ENCODE measurements at places on chromosomes 1 and 21.
A peak's percentile ranks its signal among the peaks of the same experiment; 100 is the strongest.

DNA sequence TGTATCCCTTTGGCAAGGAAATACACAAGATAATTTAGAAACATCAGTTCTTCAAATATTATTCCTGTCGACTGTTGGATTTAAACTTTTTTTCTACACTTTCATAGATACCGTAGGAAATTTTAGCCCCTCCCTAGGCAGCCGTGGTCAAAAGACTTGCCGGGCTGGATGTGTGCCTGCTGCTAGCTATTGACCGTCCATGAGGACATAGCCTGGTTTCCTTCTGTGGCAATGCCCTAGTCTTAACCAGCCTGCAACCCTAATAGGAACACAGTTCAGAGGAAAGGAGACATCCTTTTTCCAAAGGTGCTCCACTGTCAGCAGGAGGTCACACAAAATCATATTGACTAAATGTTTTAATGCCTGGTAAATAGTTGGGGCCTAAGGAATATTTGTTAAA is 20.4 kb upstream of the KIAA1614 start:
- no peak for DNase-seq

DNA sequence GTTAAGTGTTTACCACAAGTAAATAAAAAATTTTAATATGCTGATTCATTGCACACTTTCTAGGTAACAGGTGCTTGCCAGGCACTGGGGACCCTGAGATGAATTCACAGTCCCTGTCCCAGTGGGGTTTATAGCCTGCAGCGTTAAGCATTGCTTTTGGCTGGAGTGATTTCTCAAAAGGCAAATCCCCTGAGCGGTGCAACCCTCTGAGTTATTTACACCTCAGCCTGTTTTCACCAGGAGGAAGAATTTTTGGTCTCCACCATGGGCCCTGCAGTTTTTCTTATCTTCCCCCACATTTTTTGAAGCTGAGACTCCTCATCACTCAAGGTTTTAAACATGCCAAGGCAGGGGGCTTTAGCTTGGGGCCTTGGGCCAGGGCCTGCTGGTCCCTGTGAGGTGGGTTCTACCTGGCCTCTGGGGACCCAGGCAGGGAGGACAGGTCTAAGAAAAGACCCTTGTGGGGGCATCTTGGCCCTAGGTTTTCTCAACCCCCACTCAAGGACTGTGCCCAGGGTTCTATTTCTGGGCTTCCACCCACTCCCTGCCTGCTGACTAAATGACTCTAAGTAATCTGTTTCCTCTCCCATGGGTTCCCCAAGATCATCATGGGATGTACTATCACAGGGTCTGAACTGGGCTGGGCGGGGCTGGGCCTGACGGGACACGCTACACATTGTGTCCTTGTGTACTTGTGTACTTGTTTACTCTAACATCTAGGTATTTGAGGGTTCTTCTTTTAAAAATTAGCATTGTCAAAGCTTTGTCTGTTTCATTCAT is 10.2 kb upstream of the CHIT1 start:
- no peak for DNase-seq

DNA sequence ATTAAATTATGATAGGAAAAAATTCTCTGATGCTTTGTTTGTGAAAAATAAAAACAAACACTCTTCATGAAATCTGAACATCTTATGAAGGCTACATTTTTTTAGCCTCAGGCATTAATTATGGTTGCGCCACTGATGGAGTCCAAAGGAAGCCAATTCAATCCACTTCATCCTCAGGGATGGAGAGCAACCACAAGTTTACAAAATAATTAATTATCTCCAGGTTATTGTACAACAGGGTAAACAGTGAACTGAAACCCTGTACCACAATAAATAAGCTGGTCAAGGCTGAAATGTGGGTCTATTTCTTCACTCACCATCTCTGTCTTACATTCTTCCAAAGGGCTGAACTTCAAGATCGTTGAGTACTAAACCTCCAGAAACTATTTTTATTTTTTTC is 49.2 kb downstream of the MRPL39 start:
- DNase-seq, result no peak

- no peak for DNase-seq
Observed at GRCh38 chr1:41456847-41457540, 27.5 kb downstream of the EDN2 start.

GRCh38 chr1:115170961-115171392 is 81.7 kb upstream of the TSPAN2 start:
- no peak for DNase-seq

GRCh38 chr1:77273891-77274290 is 7.9 kb upstream of the AK5 start:
- no peak for DNase-seq

- DNase-seq, result no peak
Observed at GRCh38 chr1:220313576-220313975, 41.3 kb upstream of the RAB3GAP2 start.

DNA sequence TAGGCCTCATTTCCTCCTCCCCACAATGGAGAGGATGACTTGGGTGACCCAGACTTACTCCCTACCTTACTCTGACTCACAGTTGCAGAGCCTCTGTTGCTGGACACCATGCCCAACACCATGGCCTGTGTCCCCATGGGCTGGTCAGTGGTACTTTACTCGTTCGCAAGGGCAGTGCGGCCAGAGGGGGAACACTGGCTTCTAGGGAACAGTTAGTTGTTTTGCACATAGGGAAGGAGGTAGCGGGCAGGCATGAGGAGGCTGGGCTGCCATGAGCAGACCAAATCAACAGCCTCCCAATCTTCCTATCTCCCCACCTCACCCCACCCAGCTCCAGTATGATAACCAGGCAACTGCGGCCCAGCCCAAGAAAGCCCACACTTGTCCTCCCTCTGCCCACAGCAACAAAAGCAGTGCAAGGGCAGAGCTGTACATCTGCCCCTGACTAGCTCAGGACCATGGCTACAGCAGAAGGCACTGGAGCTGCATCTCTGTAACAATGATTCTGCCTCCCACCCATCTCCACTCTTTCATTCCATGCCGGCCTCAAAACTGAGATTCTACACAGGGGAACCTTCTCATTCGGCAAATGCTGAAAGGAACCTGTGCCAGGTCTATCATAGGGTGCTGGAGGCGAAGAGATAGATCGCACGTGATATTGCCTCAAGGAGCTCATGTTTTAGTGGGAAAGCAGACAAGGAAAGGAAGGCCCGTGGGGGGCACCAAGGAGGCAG is 18.6 kb downstream of the TAL1 start:
- no peak for DNase-seq

- no peak for DNase-seq
Observed at GRCh38 chr21:27673581-27673980, 706.7 kb upstream of the ADAMTS5 start.

GRCh38 chr1:51439895-51440294 is 79.2 kb downstream of the EPS15 start:
- no peak for DNase-seq

GRCh38 chr1:65845535-65846060 is 52.9 kb downstream of the PDE4B start:
- no peak for DNase-seq

DNA sequence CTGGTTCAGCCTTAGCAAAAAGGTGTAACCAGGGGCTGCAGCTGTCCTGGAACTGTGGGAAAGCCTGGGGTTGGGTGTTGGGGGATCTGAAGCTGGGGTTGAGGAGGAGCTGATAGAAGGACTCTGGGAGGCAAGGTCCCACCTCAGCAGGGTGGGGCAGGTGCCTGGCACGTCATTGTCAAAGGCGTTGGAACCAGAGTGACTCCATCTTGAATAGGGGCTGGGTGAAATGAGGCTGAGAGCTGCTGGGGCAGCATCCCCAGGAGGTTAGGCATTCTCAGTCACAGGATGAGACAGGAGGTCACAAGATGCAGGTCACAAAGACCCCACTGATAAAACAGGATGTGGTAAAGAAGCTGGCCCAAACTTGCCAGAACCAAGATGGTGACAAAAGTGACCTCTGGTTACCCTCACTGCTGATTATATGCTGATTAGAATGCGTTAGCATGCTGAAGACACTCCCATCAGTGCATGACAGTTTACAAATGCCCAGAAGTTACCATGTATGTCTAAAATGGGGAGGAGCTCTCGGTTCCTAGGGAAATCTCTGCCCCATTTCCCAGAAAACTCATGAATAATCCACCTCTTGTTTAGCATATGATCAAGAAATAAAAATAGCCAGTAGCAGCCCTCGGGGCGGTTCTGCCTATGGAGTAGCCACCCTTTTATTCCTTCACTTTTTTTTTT is 85.4 kb downstream of the IER5 start:
- DNase-seq, result peak; percentile 18

- no peak for DNase-seq
Observed at GRCh38 chr1:100360790-100361510, 8.6 kb downstream of the CDC14A start.

DNA sequence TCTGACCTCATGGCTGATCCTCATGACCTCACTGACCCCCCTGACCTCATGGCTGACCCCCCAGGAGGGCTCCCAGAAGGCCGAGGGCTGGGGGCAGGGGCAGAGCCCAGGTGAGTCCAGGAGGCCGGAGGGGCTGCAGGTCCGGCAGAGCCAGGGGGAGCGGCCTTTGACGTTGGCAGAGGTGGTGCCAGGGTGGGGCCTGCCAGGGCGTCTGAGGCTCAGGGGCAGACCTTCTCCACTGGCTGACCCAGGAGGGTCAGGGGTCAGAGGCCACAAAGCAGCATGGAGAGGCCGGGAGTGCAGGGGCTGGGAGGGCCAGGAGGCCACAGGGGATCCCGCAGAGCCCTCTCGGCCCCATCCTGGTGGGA is 28.1 kb upstream of the TTLL10 start:
- DNase-seq, result no peak

- DNase-seq, result no peak
Observed at GRCh38 chr1:175363031-175363430, 170.5 kb upstream of the KIAA0040 start.

DNA sequence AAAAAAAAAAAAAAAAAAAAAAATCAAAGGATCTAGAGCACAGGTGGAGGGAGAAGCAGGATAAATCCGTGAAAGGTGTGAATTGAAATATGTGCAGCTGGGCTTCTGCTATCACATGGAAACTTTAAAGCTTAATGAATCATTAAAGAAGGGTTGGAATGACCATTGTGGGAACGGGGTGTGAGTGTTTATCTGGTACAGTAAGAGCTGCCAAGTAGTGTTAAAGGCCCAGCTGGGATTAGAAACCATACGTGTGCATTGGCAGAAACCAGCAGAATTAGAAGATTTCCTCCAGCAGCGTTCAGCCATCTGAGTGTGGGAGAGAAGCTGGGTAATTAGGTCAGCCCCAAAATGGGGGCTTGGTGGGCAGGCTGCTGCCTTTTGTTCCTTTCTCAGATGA is 13.5 kb downstream of the FALEC start:
- no peak for DNase-seq

DNA sequence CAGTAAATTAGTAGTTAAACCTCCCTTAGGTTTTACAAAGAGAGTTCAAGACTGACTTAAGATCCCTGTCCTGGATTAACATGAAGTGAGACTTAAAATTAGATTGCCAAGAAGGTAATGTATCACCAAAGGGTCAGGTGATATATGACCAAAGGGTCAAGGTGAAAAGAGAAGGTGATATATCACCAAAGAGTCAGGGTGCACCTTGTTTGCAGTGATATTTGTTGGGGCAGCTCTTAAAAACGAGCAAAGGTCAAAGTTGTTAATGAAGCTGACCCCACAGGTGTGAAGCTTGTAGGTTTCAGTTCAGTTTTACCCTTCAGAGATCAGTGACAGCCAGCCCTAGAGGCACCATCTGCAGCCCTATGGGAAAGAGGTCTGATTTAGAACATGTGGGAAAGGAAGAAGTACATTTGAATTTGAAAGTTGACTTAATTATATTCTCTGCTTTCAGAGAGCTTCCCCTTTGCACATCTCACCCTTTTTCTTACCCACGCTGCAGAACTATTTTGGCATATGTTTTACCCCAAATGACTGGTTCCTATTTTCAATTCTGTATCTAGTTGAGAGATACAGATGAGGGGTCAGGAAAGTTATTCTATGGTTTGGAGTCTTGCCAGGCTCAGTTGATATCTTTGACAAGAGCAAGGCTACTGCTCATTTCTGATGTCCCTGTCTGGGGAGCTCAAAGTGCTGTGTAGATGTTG is 170.8 kb downstream of the S1PR1 start:
- DNase-seq, result no peak

GRCh38 chr1:74570797-74571492 is 58.5 kb upstream of the LRRC53 start:
- DNase-seq, result no peak

GRCh38 chr1:103514920-103515503 is 10.5 kb upstream of the RNPC3 start:
- DNase-seq, result peak; percentile 38

DNA sequence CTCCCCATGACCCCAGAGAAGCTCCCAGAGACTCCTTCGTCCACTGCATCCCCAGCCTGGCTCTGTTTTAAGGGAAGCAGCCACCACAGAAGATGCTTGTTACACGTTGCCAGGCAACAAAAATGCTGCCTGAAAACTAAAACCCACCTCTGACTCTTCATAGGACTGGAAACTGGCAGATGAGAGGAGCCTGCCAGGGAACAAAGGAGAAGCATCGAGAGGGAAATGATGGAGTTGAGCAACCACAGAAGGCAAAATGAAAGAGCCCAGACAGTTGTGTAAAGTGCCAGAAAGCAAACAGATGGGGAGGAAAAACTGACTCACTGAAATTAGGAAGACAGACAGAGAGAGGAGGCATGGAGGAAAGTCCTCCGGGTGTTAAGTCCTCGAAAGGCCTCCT is 118.4 kb downstream of the KCNN3 start:
- no peak for DNase-seq

GRCh38 chr21:36527317-36527716 is 47.4 kb upstream of the CLDN14 start:
- DNase-seq, result peak; percentile 37

- DNase-seq, result peak; percentile 94
Observed at GRCh38 chr1:31238986-31239613, 587 bp downstream of the NKAIN1 start.

DNA sequence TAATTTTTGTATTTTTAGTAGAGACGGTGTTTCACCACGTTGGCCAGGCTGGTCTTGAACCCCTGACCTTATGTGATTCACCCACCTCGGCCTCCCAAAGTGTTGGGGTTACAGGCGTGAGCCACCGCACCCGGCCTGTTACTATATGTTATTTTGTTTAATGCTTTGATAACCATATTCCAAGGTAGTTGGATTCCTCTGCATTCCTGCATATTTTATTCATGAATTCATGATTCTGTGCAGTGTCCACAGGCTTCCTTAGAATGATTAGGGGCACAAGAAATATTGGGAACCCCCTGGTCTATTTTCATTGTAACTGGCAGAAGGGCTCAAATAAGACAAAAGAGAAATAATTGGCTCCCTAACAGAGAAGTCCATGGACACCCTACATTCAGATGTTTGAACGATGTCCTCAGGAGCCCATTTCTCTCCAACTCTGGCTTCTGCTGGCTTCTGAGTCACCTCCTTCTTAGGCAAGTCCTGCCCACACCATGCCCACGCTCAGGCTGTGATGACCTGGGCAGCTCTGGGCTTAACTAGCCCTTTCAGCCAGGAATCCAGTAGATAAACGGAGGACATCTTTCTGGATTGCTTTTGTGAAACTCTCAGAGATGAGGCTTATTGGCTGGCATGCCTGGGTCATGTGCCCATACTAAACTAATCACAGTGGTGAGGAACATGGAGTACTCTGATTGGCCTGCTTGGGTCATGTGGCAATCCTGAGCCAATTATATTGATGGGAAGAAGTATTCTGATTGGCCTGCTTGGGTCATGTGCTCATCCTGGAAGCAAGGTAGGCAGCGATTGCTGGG is 32.6 kb downstream of the TNFRSF8 start:
- DNase-seq, result no peak
